Activated B cell treated with CpG ODN at 0.5 μM for 24 hours (primary cell): ENCODE measurements at places on chromosomes 5 and 9. TPM values are rescaled to one million over a fixed set of nuclear protein-coding genes. Genes with fewer than 3 reads are reported as not detected.

- peaks cover 35% of the 10 kb centered on the region for H3K36me3 ChIP-seq
- no peaks in the 10 kb centered on the region for H3K27me3 ChIP-seq
- peaks cover 29% of the 10 kb centered on the region for H3K4me1 ChIP-seq
- no peak for DNase-seq
- no peak overlapping the region for H3K27ac ChIP-seq
- no peak overlapping the region for H3K4me3 ChIP-seq
Measured at GRCh38 chr9:129040113-129040643, 3.8 kb downstream of the MIGA2 start.

Gene F12
- total RNA-seq: 0.31 TPM in 1 of 2 replicates, not detected in the other

GRCh38 chr9:26760675-26761074, 131.9 kb downstream of the CAAP1 start:
- H3K36me3 ChIP-seq: no peaks in the 10 kb centered on the region
- no peak for DNase-seq
- no peak overlapping the region for H3K4me3 ChIP-seq

GRCh38 chr9:20349568-20349967, 272.7 kb downstream of the MLLT3 start:
- H3K27ac ChIP-seq: no peak overlapping the region
- no peak overlapping the region for H3K4me3 ChIP-seq
- no peaks in the 10 kb centered on the region for H3K4me1 ChIP-seq

DNA sequence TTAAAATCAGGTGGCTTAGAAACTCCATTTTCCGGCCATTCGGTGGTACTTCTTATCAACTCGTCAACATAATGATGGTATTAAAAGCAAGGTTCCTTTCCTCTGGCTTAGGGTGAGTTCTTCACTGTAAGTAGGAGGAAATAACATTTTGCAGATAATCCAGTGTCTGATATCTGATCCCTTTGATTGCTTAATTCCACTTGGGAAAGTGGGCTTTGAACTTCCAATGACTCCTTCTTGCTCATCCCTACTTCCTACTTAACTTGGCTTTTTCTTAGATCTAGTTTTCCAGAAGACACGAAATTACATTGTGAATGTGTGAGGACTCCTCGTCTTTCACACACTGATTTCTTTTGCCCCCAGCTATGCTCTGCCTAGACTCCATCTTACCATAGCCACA, 31.5 kb downstream of the DDX31 start:
- no peaks in the 10 kb centered on the region for H3K4me1 ChIP-seq
- no peak overlapping the region for H3K4me3 ChIP-seq
